CD4-positive, CD25-positive, alpha-beta regulatory T cell (primary cell): ENCODE measurements at places on chromosomes 5 and 9.

DNA sequence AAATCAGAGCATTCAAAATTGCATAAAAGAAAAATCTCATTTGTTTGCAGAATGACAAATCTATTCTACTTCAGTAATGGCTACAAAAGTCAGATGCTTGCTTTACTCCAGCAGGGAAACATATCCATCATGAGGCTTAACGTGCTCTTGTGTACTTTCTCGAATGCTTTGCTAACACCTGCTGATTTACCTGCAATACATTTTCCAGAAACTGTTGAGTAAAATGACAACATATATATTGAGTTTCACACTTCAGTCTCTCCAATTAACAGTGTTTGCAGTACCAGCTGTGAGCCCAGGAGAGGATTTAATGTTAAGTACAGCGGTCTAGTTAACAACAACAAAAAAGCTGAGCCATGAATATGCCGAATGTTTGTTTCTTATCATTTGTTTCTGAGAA lies 391.5 kb upstream of the SMC2 start:
- H3K4me1 ChIP-seq, result no peaks in the 10 kb centered on the region
- DNase-seq, result no peak
- no peak overlapping the region for H3K4me3 ChIP-seq
- H3K36me3 ChIP-seq, result no peaks in the 10 kb centered on the region
- H3K27ac ChIP-seq, result no peak overlapping the region
- H3K27me3 ChIP-seq, result no peaks in the 10 kb centered on the region

- no peak overlapping the region for H3K27ac ChIP-seq
- H3K4me1 ChIP-seq, result no peaks in the 10 kb centered on the region
- no peaks in the 10 kb centered on the region for H3K27me3 ChIP-seq
- H3K4me3 ChIP-seq, result no peak overlapping the region
- no peak for DNase-seq
Measured at GRCh38 chr9:14277244-14277643, 36.7 kb downstream of the NFIB start.

DNA sequence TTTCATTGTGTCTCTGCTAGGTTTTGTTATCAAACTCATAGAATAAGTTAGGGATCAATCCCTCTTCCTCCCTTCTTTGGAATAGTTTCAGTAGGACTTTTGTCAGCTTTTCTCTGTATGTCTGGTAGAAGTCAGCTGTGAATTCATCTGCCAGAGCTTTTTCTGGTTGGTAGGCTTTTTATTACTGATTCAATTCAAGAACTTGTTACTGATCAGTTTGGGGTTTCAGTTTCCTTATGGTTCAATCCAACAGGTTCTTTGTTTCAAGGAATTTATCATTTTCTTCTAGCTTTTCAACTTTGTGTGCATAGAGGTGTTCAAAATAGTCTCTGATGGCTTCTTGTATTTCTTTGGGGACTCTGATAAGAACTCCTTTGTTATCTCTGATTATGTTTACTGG lies 221.7 kb downstream of the FGF10 start:
- H3K27me3 ChIP-seq, result no peaks in the 10 kb centered on the region
- H3K4me3 ChIP-seq, result no peak overlapping the region
- no peak overlapping the region for H3K27ac ChIP-seq
- no peaks in the 10 kb centered on the region for H3K4me1 ChIP-seq
- no peaks in the 10 kb centered on the region for H3K36me3 ChIP-seq
- no peak for DNase-seq

- no peaks in the 10 kb centered on the region for H3K36me3 ChIP-seq
- H3K27me3 ChIP-seq, result no peaks in the 10 kb centered on the region
- no peak overlapping the region for H3K27ac ChIP-seq
- H3K4me1 ChIP-seq, result peaks cover 7% of the 10 kb centered on the region
- H3K4me3 ChIP-seq, result no peak overlapping the region
Measured at GRCh38 chr5:35672995-35673394, 55.3 kb downstream of the SPEF2 start.

- H3K27me3 ChIP-seq, result no peaks in the 10 kb centered on the region
- H3K27ac ChIP-seq, result no peak overlapping the region
- no peaks in the 10 kb centered on the region for H3K4me1 ChIP-seq
- DNase-seq, result no peak
Measured at GRCh38 chr9:121559183-121559582, 59.5 kb upstream of the GGTA1 start.

DNA sequence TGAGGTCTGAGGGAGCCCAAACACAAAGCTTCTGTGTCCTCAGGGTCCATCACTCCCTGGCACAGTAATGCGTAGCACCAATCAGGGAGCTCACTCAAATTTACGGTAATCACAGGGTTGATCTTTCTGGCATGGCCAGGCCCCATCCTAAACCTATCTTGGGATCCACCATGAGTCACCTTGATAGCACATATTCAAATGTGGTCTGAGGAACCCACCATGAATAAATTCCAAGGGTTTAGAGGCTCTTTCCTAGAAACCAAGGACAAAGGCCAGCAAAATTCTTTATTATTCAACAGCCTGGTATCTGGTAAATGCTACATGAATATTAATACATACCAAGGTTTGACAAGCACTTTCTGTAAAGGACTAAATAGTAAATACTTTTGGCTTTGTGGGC lies 254.5 kb downstream of the TLR4 start:
- H3K4me3 ChIP-seq, result no peak overlapping the region
- H3K27ac ChIP-seq, result no peak overlapping the region
- no peak for DNase-seq
- H3K36me3 ChIP-seq, result no peaks in the 10 kb centered on the region
- no peaks in the 10 kb centered on the region for H3K27me3 ChIP-seq

- no peaks in the 10 kb centered on the region for H3K27me3 ChIP-seq
- no peak overlapping the region for H3K27ac ChIP-seq
- no peak for DNase-seq
- no peaks in the 10 kb centered on the region for H3K36me3 ChIP-seq
- H3K4me1 ChIP-seq, result no peaks in the 10 kb centered on the region
Measured at GRCh38 chr9:86585422-86586143, 231.4 kb upstream of the TUT7 start.

- no peak overlapping the region for H3K27ac ChIP-seq
- no peaks in the 10 kb centered on the region for H3K27me3 ChIP-seq
- DNase-seq, result no peak
- H3K4me1 ChIP-seq, result no peaks in the 10 kb centered on the region
- no peak overlapping the region for H3K4me3 ChIP-seq
- H3K36me3 ChIP-seq, result no peaks in the 10 kb centered on the region
Measured at GRCh38 chr5:106292654-106293053, 1378.1 kb downstream of the EFNA5 start.

DNA sequence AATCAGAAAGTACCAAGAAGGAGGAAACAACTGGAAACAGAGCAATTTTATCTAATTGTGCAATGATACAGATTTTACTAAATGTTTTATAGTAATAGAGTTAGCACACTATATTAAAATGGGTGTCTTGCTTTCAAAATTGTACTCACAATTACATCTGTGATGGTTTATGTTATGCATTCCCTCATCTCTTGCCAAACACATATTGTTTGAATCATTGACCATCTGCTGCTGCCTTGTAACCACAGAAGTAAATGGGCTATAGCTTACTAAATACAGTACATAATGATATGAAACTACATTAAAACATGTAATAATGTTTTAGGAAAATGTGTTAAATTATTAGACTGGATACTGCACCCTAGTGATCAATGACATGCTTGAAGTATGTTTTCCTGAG lies 158.1 kb downstream of the SLC25A46 start:
- H3K27ac ChIP-seq, result no peak overlapping the region
- H3K4me3 ChIP-seq, result no peak overlapping the region
- no peaks in the 10 kb centered on the region for H3K4me1 ChIP-seq
- H3K36me3 ChIP-seq, result no peaks in the 10 kb centered on the region
- DNase-seq, result no peak

DNA sequence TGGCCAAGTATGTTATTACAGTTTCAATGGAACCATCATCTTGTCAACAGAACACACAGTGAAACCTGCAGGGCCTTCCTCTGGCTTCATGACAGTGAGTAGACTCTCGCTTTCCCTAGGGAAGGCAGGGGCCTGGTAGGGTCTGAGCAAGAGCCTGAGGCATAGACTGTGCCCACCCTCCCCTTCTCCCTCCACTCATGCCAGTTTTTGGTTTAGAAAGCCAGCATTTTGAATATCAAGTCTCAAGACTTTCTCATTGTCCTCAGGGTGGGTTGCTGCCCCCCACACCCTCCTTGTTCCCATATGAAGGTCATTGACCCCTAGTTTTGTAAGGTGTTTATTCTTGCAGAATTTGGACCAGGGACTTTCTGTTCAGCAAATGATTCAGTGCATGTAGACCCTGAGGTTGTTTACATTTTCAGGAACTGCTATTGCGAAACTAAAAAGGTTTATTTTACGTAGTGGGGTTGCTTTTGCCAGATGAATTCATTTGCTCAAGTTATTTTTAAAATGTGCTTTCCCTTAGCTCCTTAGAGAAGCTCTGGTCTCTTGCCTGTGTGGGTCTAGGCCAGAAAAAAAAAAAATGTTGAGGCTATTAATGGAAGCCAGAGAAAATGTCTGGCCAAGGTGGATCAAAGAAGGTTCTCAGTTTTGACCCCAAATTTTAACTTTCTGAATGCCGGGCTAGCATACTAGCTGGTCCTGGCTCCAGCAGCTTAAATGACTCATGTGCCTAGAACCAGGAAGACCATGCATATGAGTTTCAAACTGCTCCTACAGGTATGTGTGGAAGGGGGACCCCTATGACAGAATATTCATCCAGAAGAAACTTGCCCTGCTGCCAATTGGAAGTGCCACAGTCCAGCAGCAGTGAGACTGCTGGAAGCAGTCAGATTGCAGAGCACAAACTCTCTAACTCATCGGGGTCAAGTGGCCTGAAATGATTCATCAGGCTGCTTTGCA lies 10.1 kb upstream of the MOB3B start:
- peaks cover 12% of the 10 kb centered on the region for H3K36me3 ChIP-seq
- no peak overlapping the region for H3K4me3 ChIP-seq
- H3K27ac ChIP-seq, result no peak overlapping the region
- no peaks in the 10 kb centered on the region for H3K4me1 ChIP-seq
- no peak for DNase-seq

- H3K36me3 ChIP-seq, result no peaks in the 10 kb centered on the region
- no peak for DNase-seq
- H3K27me3 ChIP-seq, result no peaks in the 10 kb centered on the region
- H3K4me1 ChIP-seq, result no peaks in the 10 kb centered on the region
Measured at GRCh38 chr5:95920822-95921221, 40.8 kb downstream of the ELL2 start.

- H3K27me3 ChIP-seq, result no peaks in the 10 kb centered on the region
- H3K36me3 ChIP-seq, result no peaks in the 10 kb centered on the region
- H3K4me1 ChIP-seq, result no peaks in the 10 kb centered on the region
- DNase-seq, result no peak
- H3K27ac ChIP-seq, result no peak overlapping the region
Measured at GRCh38 chr5:82662340-82662739, 384.2 kb upstream of the RPS23 start.

GRCh38 chr5:73273379-73274050 lies 100.5 kb downstream of the TMEM174 start:
- no peak overlapping the region for H3K4me3 ChIP-seq
- no peak overlapping the region for H3K27ac ChIP-seq
- no peak for DNase-seq
- H3K4me1 ChIP-seq, result no peaks in the 10 kb centered on the region
- no peaks in the 10 kb centered on the region for H3K36me3 ChIP-seq
- H3K27me3 ChIP-seq, result peaks cover 2% of the 10 kb centered on the region

GRCh38 chr5:118293378-118293777 lies 695.0 kb downstream of the DTWD2 start:
- H3K27ac ChIP-seq, result no peak overlapping the region
- H3K4me3 ChIP-seq, result no peak overlapping the region
- H3K36me3 ChIP-seq, result no peaks in the 10 kb centered on the region
- no peak for DNase-seq
- no peaks in the 10 kb centered on the region for H3K4me1 ChIP-seq

DNA sequence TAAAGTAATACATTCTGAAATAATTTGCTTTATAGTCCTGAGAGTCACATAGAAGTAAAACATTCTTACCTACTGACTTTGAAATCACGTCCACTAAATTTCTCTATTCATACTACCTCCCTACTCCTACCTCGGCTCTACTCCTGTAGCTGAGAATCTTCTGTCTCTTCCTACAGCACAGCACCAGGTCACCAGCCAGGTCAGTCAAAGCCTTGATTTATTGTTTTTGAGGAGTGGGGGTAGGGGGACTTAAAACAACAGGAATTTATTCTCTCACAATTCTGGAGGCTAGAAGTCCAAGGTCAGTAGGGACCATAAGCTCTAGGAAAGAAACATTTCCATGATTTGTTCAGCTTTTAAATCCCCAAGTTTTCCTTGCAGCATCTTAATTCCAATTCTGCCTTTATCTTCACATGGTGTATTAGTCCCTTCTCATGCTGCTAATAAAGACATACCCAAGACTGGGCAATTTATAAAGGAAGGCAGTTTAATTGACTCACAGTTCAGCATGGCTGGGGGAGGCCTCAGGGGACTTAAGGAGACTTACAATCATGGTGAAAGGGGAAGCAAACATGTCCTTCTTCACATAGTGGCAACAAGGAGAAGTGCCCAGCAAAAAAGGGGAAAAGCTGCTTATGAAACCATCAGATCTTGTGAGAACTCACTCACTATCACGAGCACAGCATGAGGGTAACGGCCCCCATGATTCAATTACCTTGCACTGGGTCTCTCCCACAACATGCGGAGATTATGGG lies 49.6 kb upstream of the CCNG1 start:
- H3K4me3 ChIP-seq, result no peak overlapping the region
- DNase-seq, result no peak
- H3K27me3 ChIP-seq, result no peaks in the 10 kb centered on the region
- H3K27ac ChIP-seq, result no peak overlapping the region
- no peaks in the 10 kb centered on the region for H3K36me3 ChIP-seq
- H3K4me1 ChIP-seq, result no peaks in the 10 kb centered on the region

- H3K4me1 ChIP-seq, result no peaks in the 10 kb centered on the region
- DNase-seq, result no peak
- no peak overlapping the region for H3K27ac ChIP-seq
- no peaks in the 10 kb centered on the region for H3K27me3 ChIP-seq
- no peaks in the 10 kb centered on the region for H3K36me3 ChIP-seq
Measured at GRCh38 chr9:25857147-25857546, 178.9 kb upstream of the TUSC1 start.

GRCh38 chr9:93112864-93113389 lies 16.9 kb downstream of the CARD19 start:
- H3K4me1 ChIP-seq, result peaks cover 17% of the 10 kb centered on the region
- H3K27me3 ChIP-seq, result no peaks in the 10 kb centered on the region
- H3K36me3 ChIP-seq, result peaks cover 33% of the 10 kb centered on the region
- no peak overlapping the region for H3K4me3 ChIP-seq
- no peak for DNase-seq
- no peak overlapping the region for H3K27ac ChIP-seq

GRCh38 chr5:43314724-43315123 lies 1.5 kb upstream of the HMGCS1 start:
- DNase-seq, result no peak
- no peak overlapping the region for H3K27ac ChIP-seq
- H3K27me3 ChIP-seq, result no peaks in the 10 kb centered on the region
- no peak overlapping the region for H3K4me3 ChIP-seq
- H3K36me3 ChIP-seq, result no peaks in the 10 kb centered on the region

GRCh38 chr5:172941067-172941516 lies 18.1 kb upstream of the RPL26L1 start:
- H3K27me3 ChIP-seq, result no peaks in the 10 kb centered on the region
- no peak overlapping the region for H3K4me3 ChIP-seq
- H3K4me1 ChIP-seq, result no peaks in the 10 kb centered on the region
- DNase-seq, result no peak
- H3K27ac ChIP-seq, result no peak overlapping the region

- no peaks in the 10 kb centered on the region for H3K36me3 ChIP-seq
- no peaks in the 10 kb centered on the region for H3K4me1 ChIP-seq
- peaks cover 3% of the 10 kb centered on the region for H3K27me3 ChIP-seq
- no peak overlapping the region for H3K4me3 ChIP-seq
- no peak for DNase-seq
Measured at GRCh38 chr5:602466-603035, 9.6 kb upstream of the CEP72 start.
